ENCODE measurements at places on chromosomes 7 and 10.

DNA sequence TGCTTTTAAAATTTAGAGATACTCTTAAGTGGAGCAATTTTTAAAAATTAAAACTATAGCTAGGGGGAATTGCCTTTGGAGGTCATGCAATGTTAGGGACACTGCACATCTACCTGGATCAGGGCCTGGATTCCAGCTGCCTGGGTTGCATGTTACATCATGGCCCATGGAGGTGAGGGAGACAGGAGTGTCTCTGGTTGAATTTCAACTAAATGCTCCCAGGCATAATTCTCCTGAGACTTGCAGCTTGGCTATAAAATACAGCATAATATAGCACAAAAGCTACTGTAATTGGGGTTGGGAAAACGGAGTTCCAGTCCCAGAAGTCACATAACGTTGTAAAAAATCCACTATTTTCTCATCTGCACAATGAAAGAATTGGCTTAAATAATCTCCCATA, 782.5 kb downstream of the LRMDA start:
- DNase-seq = no peak

DNA sequence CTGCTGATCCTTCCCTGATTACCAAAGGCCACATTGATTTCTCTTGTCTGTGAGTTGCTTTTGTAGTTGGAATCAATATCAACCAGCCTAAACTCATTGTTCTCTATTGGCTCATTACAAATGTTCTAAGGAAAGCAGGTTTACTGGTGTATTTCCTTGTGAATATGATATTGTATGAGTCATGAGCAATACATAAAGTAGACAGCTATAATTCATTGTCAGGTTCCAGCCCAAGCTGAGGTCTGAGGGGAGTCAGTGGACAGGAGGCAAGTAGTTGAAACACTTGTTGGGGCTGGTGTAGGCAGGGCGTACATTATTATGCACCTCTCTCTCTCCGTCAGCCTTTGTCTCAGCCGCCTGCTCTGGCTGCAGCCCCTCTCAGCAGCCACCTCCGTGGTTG, 451.7 kb downstream of the IPMK start:
- no peak for DNase-seq

DNA sequence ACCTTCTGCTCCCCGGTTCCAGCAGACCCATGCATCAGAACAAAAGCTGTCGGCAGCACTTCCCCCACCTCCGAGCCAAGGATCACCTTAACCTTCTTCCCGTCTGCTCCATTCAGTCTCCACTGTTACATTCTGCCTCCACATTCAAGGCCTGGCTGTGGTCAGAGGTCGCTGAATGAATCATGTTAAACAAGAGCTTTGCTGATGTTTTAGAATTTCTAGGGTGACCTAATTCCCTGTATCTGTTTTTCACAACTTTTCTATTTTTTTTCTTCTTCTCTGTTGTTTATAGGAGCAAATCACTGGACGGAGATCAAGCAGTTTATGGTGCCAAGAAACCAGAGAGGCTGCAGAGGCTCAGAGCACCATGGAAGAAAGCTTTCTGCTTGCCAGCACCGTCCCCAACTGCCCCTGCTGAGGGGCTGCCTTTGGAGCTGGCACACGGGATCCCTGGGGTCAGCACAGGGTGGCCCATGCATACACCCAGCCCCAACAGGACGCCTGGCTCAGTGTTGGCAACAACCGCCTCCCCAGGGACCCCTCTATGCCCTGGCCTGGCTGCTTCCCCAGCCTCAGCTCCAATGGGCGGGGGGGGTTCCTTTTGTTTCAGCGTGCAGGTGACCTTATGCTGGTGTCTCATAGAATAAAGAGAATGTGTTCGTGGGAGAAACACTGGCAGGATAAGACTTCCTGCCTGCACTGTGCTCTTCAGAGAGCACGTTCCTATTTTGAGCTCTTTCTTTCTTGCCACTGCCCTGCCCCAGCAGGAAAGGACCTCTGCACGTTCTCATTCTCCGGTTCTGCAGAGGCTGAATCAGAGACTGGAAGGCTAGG, 182.7 kb upstream of the LYZL2 start:
- no peak for DNase-seq

- no peak for DNase-seq
Observed at GRCh38 chr7:133071506-133071905, 10.4 kb downstream of the CHCHD3 start.

GRCh38 chr7:115359955-115360354, 438.1 kb downstream of the MDFIC start:
- DNase-seq = no peak

DNA sequence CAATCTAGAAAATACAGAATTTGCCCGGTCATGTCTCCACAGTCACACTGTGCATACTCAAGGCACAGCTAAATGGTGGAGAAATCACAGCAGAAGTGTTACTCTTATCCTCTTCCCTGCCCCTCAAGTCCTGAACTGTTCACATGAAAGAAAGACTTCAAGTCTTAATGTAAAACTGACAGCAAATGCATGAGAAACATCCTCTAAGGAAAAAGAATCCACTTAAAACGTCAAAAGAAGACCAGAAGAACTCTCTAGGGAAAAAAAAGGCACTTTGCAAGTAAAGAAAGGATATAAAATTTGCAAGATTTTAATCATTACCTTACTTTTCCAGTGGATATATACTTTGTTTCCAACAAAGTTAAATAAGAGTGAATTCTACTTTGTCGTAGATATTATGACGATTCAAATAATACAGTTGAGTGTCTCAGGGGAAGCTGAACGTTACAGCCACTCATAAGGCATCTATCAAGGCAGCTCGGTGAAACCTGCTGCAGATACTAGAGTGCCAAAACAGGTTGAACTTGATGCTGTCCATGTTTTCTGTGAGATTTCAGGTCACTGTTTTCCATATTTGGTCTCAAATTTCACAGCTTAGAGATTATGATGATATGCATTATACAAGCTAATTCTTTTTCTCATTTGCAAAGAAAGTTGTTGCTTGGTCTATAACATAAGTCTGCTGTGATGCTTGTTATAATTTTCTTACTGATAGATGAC, 155.0 kb downstream of the CTTNBP2 start:
- no peak for DNase-seq

- no peak for DNase-seq
Observed at GRCh38 chr10:4947039-4947634, 16.1 kb upstream of the AKR1C1 start.

GRCh38 chr7:143384661-143385631, 3.8 kb downstream of the ZYX start:
- no peak for DNase-seq

DNA sequence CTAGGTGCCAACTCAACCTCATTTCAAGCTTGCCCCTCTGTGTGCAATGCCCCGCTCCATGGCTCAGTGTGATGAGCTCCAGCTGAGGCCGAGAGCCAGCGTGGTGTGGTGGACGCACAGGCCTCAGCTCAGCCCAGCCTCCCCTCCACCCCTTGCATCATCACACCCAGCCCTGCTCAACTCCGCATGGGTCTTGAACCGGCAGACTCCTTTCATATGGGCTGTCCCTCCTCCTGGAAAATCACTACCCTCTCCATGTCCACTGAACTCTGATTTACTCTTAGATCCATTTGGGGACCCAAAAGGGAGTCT, 16.6 kb upstream of the SLC18A3 start:
- no peak for DNase-seq

- DNase-seq = no peak
Observed at GRCh38 chr7:99123571-99124033, 20.3 kb downstream of the SMURF1 start.

GRCh38 chr10:36717118-36717517, 408.3 kb upstream of the ANKRD30A start:
- no peak for DNase-seq

DNA sequence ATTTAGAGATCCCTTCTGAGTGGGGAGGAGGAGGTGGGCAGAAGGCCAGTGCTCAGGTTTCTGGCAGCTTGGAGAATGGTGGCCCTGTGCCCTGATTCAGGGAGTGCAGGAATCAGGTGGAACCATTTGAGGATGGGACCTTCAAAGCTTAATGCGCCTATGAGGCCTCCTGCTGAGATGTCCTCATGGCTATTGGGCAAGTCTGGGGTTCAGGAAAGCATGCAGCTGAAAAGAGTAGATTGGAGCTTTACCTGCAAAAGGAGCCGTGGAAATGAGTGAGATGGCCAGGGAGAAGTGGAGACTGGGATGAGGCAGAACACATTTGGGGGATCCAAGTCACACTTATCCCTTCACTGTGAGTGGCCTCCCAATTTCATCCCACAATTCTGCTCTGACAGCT, 6.1 kb downstream of the FFAR4 start:
- DNase-seq = no peak

DNA sequence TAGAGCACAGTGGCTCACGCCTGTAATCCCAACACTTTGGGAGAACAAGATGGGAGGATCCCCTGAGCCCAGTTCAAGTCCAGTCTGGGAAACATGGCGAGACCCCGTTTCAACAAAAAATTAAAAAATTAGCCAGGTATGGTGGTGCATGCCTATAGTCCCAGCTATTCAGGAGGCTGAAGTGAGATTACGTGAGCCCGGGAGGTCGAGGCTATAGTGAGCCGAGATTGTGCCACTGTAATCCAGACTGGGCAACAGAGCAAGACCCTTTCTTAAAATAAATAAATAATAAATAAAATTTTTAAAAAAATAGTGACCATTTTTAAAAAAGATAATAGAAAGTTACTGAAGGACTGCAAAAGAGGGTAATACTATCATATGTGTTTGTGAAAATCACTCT, 28.8 kb downstream of the MTPAP start:
- no peak for DNase-seq

GRCh38 chr7:80047032-80047431, 87.6 kb upstream of the GNAI1 start:
- no peak for DNase-seq

- no peak for DNase-seq
Observed at GRCh38 chr10:59312247-59312646, 50.1 kb downstream of the FAM13C start.

- no peak for DNase-seq
Observed at GRCh38 chr10:115857856-115858255, 415.1 kb downstream of the GFRA1 start.

DNA sequence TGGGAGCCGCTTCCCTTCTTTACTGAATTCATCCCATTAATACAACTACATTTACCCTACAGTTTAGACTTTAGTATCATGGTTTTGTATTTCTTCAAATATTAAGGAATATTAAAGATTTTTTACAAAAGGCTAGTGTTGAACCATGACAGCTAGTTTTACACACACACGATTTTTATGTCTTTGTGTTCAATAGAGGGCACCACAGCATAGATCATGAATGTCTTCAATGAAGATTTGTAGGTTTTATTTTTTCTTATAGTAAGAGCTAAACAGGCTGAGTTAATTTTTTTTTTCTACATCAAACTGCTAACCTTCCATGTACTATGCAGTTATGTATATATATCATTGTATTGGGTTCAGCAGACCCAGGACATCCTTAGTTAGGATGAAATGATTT, 76.9 kb downstream of the SNX10 start:
- DNase-seq = no peak

GRCh38 chr7:2613931-2614600, 17.7 kb upstream of the TTYH3 start:
- no peak for DNase-seq

- no peak for DNase-seq
Observed at GRCh38 chr7:47516985-47517600, 64.8 kb downstream of the TNS3 start.

DNA sequence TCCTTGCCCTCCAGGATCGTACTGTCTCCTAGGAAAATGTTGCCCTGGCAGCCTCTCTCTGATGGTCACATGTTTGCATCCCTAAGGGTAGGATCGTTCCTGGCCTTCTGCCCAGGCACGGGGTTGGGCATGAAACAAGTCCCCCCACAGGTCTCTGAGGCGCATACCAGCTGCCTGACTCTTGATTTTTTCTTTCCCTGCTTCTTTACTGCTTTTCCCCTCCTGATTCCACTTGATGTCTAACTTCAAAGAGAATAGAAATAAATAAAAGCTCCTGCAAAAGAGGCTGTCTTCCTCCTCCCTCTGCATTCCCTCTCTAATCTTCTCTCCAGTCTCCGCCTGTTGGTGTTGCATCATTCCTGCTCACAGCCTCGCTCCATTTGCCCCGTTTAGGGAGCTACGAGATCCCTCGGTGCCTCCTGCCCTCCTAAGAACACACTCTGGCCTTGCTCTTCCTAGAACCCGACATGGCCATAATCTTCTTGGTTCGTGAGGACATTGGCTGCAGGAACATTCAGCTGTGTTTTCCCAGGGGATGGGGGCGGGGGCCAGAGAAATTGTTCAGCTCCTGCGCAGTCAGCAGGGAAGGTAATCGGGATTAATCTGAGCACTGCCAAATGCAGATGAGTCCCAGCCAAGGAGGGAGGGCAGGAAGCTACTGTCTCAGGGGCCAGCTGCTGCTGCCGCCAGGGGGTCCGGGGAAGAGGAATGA, 26.0 kb downstream of the LEP start:
- DNase-seq = no peak
